AG20443 (cell line): ENCODE measurements at places on chromosomes 12 and 14.

DNA sequence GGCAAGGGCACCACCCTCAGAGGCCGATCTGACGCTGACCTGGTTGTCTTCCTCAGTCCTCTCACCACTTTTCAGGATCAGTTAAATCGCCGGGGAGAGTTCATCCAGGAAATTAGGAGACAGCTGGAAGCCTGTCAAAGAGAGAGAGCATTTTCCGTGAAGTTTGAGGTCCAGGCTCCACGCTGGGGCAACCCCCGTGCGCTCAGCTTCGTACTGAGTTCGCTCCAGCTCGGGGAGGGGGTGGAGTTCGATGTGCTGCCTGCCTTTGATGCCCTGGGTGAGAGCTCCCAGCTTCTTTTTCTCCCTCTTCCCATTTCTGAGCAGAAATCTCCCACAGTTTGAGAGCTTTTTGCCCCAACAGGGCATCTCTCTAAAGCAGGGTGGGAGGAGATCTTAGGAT is 1.8 kb downstream of the OAS1 start:
- DNase-seq = peak; percentile 27

- DNase-seq = peak; percentile 72
Measured at GRCh38 chr12:56631790-56632700, 1.9 kb upstream of the BAZ2A start.

DNA sequence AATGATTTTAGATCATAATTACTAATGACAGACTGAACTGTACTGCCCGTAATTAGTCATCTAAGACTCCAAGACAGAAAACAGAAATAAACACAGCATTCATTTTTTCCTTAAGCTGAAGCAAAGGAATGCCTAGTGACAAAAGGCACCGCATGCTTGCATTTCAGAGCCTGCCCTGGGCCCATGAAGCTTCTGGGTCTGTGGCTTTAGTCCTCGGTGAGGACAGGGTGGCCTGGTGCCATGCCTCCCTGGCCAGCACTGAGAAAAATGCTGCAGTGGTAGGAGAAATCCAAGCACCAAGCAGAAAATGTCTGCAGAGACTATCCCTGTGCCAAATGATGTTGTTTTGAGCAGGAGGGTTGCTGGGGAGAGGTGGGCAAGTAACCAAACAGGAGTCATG is 171.6 kb downstream of the CALM1 start:
- DNase-seq = no peak

- no peak for DNase-seq
Measured at GRCh38 chr14:97120611-97121031, 323.4 kb downstream of the VRK1 start.

DNA sequence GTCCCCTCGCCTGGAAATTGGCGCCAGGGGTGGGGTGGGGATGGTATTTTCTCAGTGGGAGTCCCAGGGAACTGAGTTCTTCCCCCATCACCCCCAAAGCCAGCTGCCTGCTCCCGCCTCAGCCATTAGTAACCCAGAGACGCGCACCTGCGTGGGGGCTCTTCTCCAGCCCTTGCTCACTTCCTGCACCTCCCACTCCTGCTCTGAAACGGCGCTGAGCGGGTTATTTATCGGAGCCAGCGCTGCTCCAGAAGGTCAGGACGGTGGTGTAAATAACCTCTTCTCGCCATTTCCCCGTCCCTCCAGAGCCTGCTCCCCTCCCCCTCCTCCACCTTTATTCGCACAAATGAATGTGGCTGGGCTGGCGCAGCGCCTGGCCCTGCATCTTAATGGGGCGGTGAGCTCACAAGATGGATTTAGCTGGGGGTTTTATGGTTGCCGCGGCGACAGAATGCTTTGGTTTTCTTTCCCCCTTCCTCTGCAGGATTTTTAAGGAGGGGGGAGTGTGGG is 12.2 kb downstream of the GPR84 start:
- DNase-seq = peak; percentile 55
